ENCODE measurements at places on chromosomes 2 and 18.

GRCh38 chr2:190378880-190379237 lies 29.3 kb upstream of the MFSD6 start:
- DNase-seq: no peak

DNA sequence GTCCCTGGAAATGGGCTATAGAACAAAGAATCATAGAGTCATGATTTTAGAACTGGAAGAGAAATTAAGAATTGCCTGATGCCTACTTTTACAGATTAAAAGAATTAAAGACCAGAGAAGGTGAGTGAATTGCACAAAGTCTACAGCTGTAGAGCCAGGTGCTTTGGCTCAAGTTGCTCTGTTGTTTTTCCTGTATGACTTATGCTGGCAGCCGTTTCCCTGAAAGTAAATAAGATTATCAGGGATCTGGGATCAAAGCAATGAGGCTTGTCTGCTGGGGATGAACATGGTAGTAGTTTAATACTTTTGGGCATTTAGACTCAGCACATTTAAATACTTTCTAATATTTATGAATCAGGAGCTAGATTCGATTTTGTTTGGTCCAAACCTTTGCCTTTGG lies 166.9 kb downstream of the PRPF40A start:
- DNase-seq: no peak

- DNase-seq: no peak
Measured at GRCh38 chr2:155600296-155600695, 732.2 kb downstream of the NR4A2 start.

GRCh38 chr2:37394263-37394662 lies 49.8 kb downstream of the QPCT start:
- DNase-seq: no peak

Measured in stimulated activated CD8-positive, alpha-beta memory T cell treated with anti-CD3 and anti-CD28 coated beads, Interleukin-4, amount 100 ng/mL, for 4 hours (primary cell).